ENCODE measurements at places on chromosomes 5 and 9. TPM values are rescaled to one million over a fixed set of nuclear protein-coding genes. Genes with fewer than 3 reads are reported as not detected.

DNA sequence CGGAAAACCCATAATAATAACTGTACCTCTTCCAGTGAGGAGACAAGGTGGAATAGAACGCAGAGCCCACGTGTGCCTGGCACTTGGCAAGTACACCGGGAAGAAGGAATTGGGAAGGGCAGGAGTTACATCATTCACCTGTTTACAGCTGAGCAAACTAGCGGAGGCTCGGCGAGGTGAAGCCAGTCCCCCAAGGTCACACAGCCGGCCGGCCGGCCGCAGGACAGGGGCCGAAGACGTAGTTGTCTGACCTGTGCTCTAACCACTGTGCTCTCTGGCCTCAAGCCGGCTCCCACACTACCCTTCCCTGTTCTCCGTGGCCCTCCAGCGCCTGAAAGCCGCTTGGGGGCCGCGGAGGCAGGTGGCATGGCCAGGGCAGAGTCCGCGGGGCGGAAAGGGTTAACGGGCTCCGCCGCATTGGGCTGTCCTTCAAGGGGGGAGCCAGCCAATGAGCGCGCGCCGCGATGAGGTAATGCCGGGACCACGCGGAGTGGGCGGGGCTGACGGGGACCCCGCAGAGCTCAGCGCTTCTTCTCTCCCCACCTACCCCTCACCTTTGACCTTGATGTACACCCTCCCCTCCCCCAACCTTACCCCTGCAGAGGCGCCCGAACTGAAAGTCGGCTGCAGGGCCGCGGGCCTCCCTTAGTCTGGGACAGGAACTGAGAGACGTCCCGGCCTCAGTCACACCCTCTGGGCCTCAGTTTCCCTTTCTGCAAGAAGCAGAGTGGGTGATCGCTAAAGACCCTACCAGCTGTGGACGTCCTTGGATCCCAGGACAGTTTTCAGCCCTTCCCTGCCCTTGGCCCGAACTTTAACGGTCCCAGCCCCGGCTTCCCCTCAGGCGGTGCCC, 125.1 kb downstream of the C9orf50 start:
- peak overlapping the region; percentile 82 for H3K4me3 ChIP-seq
- H3K27me3 ChIP-seq, result no peaks in the 10 kb centered on the region
- H3K4me1 ChIP-seq, result peaks cover 41% of the 10 kb centered on the region
- H3K36me3 ChIP-seq, result peaks cover 43% of the 10 kb centered on the region

GRCh38 chr9:77469515-77470231, 178.4 kb downstream of the GNA14 start:
- peak; percentile 40 for DNase-seq
- H3K4me3 ChIP-seq, result no peak overlapping the region
- H3K4me1 ChIP-seq, result peaks cover 15% of the 10 kb centered on the region
- no peaks in the 10 kb centered on the region for H3K36me3 ChIP-seq
- H3K27ac ChIP-seq, result no peak overlapping the region
- no peaks in the 10 kb centered on the region for H3K27me3 ChIP-seq

GRCh38 chr5:983238-983524, 25.4 kb upstream of the NKD2 start:
- DNase-seq, result no peak
- peaks cover 16% of the 10 kb centered on the region for H3K36me3 ChIP-seq
- H3K27me3 ChIP-seq, result peaks cover 31% of the 10 kb centered on the region
- no peak overlapping the region for H3K27ac ChIP-seq
- H3K4me3 ChIP-seq, result peak overlapping the region; percentile 32

- no peak for DNase-seq
- H3K36me3 ChIP-seq, result no peaks in the 10 kb centered on the region
- no peak overlapping the region for H3K27ac ChIP-seq
Observed at GRCh38 chr5:114665551-114665950, 303.7 kb downstream of the KCNN2 start.

GRCh38 chr5:108421713-108422112, 39.8 kb upstream of the FBXL17 start:
- H3K4me1 ChIP-seq, result no peaks in the 10 kb centered on the region
- H3K27ac ChIP-seq, result no peak overlapping the region
- H3K4me3 ChIP-seq, result no peak overlapping the region
- no peak for DNase-seq
- no peaks in the 10 kb centered on the region for H3K36me3 ChIP-seq

GRCh38 chr5:109328626-109329025, 81.1 kb downstream of the PJA2 start:
- H3K4me1 ChIP-seq, result no peaks in the 10 kb centered on the region
- H3K27me3 ChIP-seq, result no peaks in the 10 kb centered on the region
- peaks cover 1% of the 10 kb centered on the region for H3K36me3 ChIP-seq
- H3K27ac ChIP-seq, result no peak overlapping the region
- H3K4me3 ChIP-seq, result no peak overlapping the region
- no peak for DNase-seq

GRCh38 chr9:108269371-108269770, 586.4 kb downstream of the ACTL7B start:
- H3K4me3 ChIP-seq, result no peak overlapping the region
- no peak overlapping the region for H3K27ac ChIP-seq
- DNase-seq, result no peak
- H3K36me3 ChIP-seq, result no peaks in the 10 kb centered on the region
- no peaks in the 10 kb centered on the region for H3K4me1 ChIP-seq
- H3K27me3 ChIP-seq, result no peaks in the 10 kb centered on the region

The COL5A1 gene
- total RNA-seq, result not detected

- no peak overlapping the region for H3K27ac ChIP-seq
- peaks cover 2% of the 10 kb centered on the region for H3K4me1 ChIP-seq
- no peaks in the 10 kb centered on the region for H3K27me3 ChIP-seq
- H3K36me3 ChIP-seq, result peaks cover 22% of the 10 kb centered on the region
Observed at GRCh38 chr9:32968101-32969011, 33.1 kb downstream of the APTX start.

- no peaks in the 10 kb centered on the region for H3K27me3 ChIP-seq
- peak; percentile 74 for DNase-seq
- no peaks in the 10 kb centered on the region for H3K36me3 ChIP-seq
- H3K4me3 ChIP-seq, result no peak overlapping the region
- H3K27ac ChIP-seq, result no peak overlapping the region
Observed at GRCh38 chr5:153276151-153276550, 214.3 kb upstream of the GRIA1 start.

GRCh38 chr9:75941577-75942311, 51.3 kb downstream of the PCSK5 start:
- peaks cover 5% of the 10 kb centered on the region for H3K4me1 ChIP-seq
- DNase-seq, result no peak
- no peak overlapping the region for H3K27ac ChIP-seq
- no peaks in the 10 kb centered on the region for H3K36me3 ChIP-seq
- no peak overlapping the region for H3K4me3 ChIP-seq
- H3K27me3 ChIP-seq, result no peaks in the 10 kb centered on the region

The AK8 gene
- total RNA-seq, result not detected

The TMEM252 gene
- total RNA-seq, result not detected

DNA sequence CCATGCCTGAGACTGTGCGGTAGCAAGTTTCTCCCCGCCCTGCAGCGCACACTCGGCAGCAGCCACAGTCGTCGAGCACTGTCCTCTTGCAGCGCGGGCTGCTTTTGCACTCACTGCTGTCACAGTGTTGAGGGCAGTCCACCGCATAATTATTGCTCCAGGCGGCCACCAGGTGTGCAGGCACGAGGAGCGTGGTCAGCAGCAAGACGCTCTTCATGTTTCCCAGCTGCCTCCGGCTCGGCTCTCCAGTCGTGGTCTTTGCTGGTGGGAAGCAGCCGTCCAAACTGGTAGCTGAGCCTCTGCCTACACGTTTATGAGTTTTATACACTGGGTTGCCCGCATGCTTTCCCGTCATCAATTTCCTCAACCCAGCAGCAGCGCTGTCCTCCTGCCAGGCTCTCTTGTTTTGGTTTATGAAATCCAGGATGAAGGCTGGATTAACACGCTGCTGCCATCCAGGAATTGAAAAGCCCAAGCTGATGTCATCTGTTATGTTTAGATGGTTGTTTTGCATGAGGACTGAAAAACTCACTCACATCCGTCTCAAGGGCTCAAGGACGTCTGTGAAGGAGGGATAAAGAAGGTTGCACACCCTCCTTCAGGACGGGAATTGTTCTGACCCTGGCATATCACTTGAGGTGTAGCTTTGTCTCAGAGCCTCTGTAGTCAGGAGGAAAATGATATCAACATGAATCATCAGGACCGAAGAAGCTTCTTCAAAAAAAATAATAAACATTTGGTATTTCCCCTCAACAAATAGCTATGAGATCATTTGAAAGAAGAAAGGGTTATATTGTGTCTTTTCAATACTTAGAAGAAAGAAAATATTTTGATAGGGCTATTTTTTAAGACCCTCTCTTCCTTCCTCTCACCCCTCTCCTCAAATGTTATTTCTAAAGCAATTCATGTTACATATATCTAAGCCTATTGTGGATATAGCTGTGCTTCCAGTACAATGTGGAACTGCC, at the start of gene ESM1:
Gene ESM1 (minus strand): TSS at position 293 of the 968 bp plus-strand sequence. CDS start 76 bp downstream, at position 217.
- no peak within 1 kb of the TSS for H3K27ac ChIP-seq
- H3K27me3 ChIP-seq, result peaks cover 30% of the 10 kb centered on the region
- H3K36me3 ChIP-seq, result peaks cover 3% of the 10 kb centered on the region
- DNase-seq, result no peak
- peak within 1 kb of the TSS; percentile 31 for H3K4me3 ChIP-seq

DNA sequence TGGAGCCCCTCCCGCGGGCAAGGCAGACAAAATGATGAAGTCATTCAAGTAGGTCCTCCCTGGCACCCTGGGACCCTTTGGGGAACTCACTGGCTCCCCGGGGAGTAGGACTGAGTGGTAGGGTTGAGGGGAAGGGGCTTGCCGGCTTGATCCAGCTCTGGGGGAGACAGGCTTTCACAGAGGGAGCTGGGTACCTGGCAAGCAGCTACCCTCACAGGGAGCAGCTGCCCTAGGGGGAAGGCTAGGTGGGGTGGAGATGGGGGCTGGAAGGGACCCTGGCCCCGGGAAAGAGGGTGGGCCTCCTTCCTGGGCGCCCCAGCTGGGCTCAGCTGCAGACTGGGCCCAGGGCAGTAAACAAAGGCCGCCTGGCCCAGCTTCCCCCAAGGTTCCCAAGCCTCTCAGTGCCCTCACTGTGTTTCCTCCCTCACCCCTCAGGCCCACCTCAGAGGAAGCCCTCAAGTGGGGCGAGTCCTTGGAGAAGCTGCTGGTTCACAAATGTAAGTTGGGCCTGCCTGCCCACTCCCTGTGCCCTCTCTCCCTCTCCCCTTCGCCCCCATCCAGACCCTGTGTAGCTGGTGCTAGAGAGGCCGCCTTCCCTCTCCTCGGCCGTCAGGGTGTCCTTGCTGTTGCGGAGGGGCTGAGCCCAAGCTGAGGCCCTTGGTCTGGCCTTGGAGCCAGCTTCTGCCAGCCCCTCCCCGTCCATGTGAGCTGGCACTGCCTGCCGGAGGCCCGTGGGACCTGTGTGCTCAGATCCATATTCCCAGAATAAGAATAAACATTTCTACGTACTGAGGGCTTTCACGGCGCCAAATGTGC, 131.2 kb downstream of the RGS3 start:
- DNase-seq, result no peak
- H3K36me3 ChIP-seq, result peaks cover 47% of the 10 kb centered on the region
- H3K27me3 ChIP-seq, result no peaks in the 10 kb centered on the region
- H3K4me3 ChIP-seq, result no peak overlapping the region
- H3K4me1 ChIP-seq, result peaks cover 22% of the 10 kb centered on the region

The RPL35 gene
- total RNA-seq, result 1,905 TPM

GRCh38 chr5:83683836-83684235, 36.8 kb downstream of the HAPLN1 start:
- no peaks in the 10 kb centered on the region for H3K27me3 ChIP-seq
- no peaks in the 10 kb centered on the region for H3K36me3 ChIP-seq
- no peak for DNase-seq
- H3K4me3 ChIP-seq, result no peak overlapping the region
- H3K27ac ChIP-seq, result no peak overlapping the region
- no peaks in the 10 kb centered on the region for H3K4me1 ChIP-seq

DNA sequence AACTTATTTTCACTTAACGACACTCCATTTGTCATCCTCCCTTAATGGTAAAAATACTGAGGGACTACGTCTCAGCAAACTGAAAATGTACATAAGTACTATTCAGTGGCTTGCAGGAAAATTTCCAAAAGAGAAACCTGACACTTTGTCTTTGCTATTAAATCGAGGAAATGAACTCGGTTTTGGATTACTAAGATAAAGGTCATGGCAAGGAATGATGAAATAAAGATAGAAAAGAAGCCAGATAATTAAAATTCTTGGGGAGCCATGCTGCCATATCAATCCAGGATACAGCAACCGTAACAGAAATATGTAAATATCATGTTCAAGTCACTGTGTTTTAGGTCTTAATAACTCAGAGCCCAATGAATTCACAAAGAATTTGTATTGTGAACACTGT, 647.8 kb downstream of the CDH9 start:
- no peak for DNase-seq
- H3K27ac ChIP-seq, result no peak overlapping the region
- H3K27me3 ChIP-seq, result no peaks in the 10 kb centered on the region
- H3K4me1 ChIP-seq, result no peaks in the 10 kb centered on the region
- no peaks in the 10 kb centered on the region for H3K36me3 ChIP-seq

The SLC36A2 gene
- total RNA-seq, result not detected

- DNase-seq, result no peak
- peaks cover 60% of the 10 kb centered on the region for H3K36me3 ChIP-seq
- H3K27me3 ChIP-seq, result no peaks in the 10 kb centered on the region
- no peak overlapping the region for H3K4me3 ChIP-seq
- no peaks in the 10 kb centered on the region for H3K4me1 ChIP-seq
- H3K27ac ChIP-seq, result no peak overlapping the region
Observed at GRCh38 chr5:37448941-37449340, 69.8 kb downstream of the WDR70 start.

The PCDHGB1 gene
- 0.19 TPM for total RNA-seq

GRCh38 chr9:33167972-33168461, 881 bp upstream of the B4GALT1 start:
- peak overlapping the region; percentile 98 for H3K27ac ChIP-seq
- peaks cover 60% of the 10 kb centered on the region for H3K4me1 ChIP-seq
- H3K36me3 ChIP-seq, result peaks cover 21% of the 10 kb centered on the region
- no peaks in the 10 kb centered on the region for H3K27me3 ChIP-seq

GRCh38 chr5:38445374-38446028, 110.9 kb downstream of the LIFR start:
- H3K4me1 ChIP-seq, result peaks cover 2% of the 10 kb centered on the region
- DNase-seq, result no peak
- no peaks in the 10 kb centered on the region for H3K36me3 ChIP-seq
- H3K27ac ChIP-seq, result no peak overlapping the region
- no peak overlapping the region for H3K4me3 ChIP-seq

The FBN2 gene
- not detected for total RNA-seq

Data from activated CD4-positive, alpha-beta T cell treated with anti-CD3 and anti-CD28 coated beads, Interleukin-2, amount 10 ng/mL, durations not matched to agents 24 days and 14 days (primary cell).